GM10248 (cell line): ENCODE measurements at places on chromosomes 7 and 10.

- peak; percentile 64 for DNase-seq
Observed at GRCh38 chr7:139842401-139843210, 13.5 kb downstream of the TBXAS1 start.

DNA sequence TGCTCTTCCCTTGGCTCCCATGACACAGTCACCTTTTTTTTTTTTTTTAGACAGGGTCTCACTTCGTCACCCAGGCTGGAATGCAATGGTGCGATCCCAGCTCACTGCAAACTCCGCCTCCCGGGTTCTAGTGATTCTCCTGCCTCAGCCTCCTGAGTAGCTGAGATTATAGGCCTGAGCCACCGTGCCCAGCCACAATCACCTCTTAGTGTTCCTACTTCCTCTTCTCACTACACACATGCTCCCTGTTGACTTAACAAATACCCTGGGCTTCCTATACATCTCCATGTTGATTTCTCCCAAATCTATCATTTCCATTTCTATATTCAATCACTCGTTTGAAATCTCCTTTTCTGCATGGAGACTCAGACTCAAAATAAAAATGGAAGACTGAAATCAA is 91.7 kb downstream of the CUBN start:
- no peak for DNase-seq

DNA sequence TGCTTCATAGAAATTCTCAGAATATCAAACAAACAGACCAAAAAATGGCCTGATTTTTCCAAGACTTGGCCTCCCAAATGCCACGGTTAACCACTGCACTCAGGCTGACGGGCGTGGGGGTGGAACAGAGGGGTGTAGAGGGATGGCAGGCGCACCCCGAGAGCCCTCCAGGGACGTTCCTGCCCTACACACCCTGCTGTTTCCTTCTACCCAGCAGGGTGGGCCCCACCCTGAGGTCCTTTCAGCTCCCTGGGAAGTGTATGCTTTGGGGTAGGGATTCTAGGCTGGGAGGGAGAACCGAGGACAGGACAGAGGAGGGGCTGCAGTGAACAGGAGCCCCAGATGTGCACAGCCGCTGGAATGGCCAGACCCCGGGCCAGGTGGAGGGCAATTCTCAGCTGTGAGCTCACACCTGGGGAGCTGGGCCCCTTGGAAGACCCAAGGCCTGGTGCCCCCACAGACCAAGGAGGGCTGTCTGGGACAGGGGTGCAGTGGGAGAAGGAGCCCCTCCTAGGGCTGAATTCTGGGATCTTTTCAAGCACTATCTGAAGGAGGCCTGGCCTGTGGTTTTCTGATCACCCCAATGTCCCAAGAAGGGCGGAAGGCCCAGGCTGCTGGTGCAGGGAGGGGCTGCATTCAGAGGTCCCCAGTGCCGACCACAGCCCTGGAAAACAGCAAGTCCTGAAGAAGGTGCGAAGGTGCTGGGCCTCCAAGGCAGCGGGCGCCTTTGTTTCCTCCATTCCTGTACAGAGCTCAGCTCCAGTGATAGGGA is 32.9 kb upstream of the INPP5A start:
- no peak for DNase-seq

DNA sequence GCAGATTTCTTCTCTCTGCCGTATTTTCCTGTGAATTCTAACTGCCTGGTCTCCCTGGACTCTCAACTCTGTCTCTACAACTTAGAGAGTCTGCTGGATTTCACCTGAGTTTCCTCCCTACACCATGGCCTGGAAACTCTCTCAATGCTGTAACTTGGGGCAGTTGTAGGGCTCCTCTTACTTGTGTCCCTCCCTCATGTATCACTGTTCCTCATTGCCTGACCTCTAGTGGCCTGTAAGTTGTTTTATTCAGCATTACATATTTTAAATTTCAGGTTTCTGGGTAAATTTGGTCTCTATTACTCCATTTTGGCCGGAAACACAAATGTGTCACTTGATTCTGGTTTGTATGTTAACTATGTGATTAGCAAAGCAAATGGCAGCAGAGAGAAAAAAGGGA is 70.9 kb downstream of the DYNC1I1 start:
- DNase-seq = no peak

DNA sequence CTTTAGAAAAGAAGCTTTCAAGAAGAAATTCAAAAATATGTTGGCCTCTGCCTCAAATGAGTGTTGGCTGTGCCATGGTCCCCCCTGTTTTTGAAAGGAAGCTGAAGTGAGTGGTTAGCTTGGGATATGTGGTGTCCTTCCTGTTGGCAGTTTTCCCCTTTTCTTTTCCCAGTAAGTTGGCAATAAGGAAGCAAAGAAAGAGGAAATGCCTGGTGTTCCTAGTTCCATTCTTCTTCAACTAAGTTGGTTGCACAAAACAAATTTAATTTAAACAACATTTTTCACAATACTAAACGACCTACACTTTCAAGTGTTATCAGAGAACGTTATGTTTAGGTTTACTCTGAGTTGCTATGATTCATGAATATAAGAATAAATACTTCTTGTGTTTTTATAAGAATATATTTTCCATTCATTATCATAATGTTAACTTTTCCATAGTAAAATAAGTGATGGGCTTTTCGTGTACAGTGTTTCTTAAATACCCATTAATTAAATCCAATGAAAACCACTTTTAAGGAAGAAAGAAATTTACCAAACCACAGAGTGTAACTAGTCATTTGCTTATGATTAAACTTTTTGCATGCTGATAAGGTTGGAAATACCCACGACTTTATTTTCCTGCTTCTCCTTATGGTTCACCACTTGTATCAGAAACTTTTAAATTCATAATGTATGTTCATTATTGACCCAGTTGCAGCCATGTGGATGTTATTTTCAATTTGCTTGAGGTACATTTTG is 7.7 kb downstream of the HDAC9 start:
- DNase-seq = no peak

- DNase-seq = no peak
Observed at GRCh38 chr10:22990443-22990842, 62.6 kb downstream of the ARMC3 start.

DNA sequence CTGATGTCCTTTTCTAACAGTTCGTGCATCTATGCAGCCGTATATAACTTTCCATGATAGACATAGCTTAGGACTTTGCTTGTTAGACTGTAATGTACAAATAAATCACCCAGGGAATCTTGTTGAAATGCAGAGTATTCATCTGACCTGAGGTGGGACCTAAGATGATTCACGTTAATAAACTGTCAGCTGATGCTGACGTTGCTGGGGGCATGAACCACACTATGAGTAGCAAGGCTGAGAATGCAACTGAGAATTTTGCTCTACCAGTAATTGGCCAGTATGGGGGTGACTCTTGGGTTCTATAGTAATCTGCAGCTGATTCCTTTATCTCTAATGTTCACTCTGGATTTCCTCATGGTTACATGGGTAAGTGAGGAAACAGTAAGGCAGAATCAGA is 130.1 kb upstream of the MALRD1 start:
- DNase-seq = no peak

GRCh38 chr10:85642082-85642420 is 724.5 kb downstream of the GRID1 start:
- DNase-seq = no peak

GRCh38 chr7:127391591-127392181 is 822 bp downstream of the ZNF800 start:
- peak; percentile 46 for DNase-seq

DNA sequence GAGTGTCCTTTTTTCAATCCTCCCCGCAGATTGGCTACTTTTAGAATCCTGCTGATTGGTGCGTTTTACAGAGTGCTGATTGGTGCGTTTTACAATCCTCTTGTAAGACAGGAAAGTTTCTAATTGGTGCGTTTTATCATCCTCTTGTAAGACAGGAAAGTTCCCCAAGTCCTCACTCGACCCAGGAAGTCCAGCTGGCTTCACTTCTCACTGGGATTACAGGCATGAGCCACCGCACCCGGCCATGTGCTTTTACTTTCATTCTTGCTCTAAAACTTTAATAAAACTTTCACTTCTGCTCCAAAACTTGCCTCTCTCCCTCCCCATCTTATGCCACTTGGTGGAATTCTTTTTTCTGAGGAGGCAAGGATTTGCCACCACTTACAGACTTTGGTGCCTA is 17.0 kb upstream of the WAPL start:
- DNase-seq = no peak

- no peak for DNase-seq
Observed at GRCh38 chr10:111765216-111765615, 418.3 kb downstream of the GPAM start.

- no peak for DNase-seq
Observed at GRCh38 chr10:125761961-125762360, 13.7 kb downstream of the MMP21 start.

GRCh38 chr10:5684971-5685763 is 529 bp downstream of the TASOR2 start:
- peak; percentile 46 for DNase-seq

- no peak for DNase-seq
Observed at GRCh38 chr7:110308791-110309190, 782.1 kb upstream of the LRRN3 start.
